ENCODE measurements at places on chromosomes 2 and 18. TPM values are rescaled to one million over a fixed set of nuclear protein-coding genes. Genes with fewer than 3 reads are reported as not detected.

DNA sequence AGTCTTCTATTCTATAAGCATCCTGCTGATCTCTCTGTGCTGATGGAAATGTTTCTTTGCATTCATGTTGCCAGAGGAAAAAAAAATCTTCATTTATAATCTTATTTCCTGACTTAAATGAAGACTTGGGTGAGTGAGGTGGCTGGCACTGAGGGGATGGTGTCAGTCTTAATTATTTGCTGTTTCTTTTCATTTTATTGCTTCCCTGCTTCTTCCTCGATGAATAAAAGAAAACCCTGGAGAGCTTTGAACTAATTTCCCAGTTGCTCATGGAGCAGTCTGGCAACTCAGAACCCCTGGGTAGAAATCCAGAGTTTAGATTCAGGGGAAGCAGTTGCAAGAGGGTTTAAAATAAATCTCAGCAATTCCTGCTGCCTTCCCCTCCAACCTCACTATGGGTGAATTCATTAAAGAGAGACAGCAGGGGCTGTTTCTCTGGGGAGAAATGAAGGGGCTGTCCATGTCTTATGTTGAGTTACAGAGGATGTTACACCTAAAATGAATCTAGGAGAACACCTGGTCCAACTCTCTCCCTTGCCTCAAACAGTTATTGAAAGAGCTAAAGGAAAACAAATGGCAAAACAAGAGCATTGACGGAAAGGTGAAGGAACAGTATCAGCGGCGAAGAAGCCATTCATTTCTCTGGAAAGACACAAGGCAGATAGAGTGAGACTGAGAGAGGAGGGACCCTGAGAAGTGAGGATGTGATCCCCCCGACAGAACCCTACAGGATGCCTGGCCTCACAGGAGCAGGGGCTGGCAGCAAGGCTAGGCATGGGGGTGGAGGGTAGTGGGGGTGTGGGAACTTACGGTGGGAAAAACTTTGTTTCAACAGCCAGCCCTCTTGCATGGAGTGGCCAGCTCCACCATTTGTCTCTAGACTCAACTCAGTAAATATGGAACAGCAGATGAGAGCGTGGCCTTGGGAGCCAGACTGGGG, 41.0 kb downstream of the SP110 start:
- DNase-seq, result no peak

- no peak for DNase-seq
Observed at GRCh38 chr2:48107326-48107925, 201.1 kb upstream of the FBXO11 start.

GRCh38 chr2:65742977-65743376, 310.6 kb upstream of the SPRED2 start:
- DNase-seq, result no peak

DNA sequence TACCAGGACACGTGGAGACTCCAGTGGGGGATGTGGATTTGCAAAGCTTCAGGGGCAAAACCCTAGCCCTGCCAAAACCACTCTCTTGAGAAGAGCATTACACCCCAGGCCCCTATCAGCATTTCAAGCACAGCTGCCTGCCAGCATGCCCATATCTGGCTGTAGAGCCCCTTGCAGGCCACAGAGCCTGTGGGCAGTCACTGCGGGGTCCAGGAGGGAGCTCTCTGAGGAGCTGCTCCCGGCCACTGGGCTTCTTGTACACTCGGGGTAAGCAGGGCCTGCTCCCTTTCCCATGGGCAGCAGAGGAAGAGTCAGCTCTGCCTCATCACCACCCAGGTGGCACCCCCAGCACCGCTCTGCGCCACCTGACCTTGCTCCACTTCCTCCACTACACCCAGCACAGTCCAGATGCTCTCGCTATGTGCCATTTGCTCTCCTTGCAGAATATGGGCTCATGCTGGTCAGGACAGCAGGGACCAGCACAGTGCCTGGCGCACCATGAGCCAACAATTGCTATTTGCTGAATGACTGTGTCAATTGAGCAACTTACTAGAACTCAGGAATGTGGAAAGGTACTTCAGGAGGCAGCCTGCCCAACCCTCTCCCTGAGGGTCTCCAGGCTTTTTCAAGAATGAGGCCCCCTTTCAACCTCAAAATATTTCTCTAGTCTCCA, 7.4 kb downstream of the CHST10 start:
- DNase-seq, result no peak

- DNase-seq, result no peak
Observed at GRCh38 chr18:35422237-35422636, 45.1 kb upstream of the ZNF396 start.

GRCh38 chr18:24398540-24398939, 916 bp upstream of the OSBPL1A start:
- no peak for DNase-seq

DNA sequence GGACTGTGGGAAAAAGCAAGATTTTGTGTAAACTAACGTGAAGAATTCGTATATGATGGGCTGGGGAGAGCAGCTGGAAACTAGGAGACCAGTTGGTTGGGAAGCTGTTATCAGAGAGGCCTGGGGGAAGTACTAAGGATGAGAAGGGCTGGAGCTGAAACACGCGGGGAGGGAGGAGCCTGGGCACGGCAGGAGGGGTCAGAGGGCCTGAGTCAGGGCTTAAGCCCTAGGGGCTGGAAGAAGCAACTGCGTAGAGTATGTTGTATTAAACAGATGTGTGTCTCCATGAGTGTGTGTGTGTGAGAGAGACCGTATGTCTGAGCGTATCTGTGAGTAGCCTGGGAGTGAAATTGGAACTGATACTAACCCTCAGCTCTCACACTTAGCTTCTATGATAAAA, 8.4 kb downstream of the POMC start:
- no peak for DNase-seq

- no peak for DNase-seq
Observed at GRCh38 chr2:235170536-235171521, 219.0 kb downstream of the SH3BP4 start.

DNA sequence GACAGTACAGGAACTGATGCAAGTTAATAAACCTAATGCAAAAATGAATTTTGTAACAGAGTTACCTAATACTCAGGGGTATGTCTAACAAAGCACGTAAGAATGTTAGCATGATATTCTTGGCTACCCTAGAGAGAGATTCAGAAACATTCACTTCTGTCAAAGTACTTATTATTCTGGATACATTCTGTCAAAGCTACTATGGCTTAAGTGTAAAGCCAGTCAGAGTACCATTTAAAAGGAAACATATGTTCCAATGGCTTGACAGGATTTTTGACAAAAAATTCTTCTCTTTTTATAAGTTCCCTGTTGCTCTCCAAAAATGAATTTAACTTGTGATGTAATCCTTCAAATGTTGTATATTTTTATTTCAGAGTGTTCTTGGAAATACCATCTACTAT, 85.5 kb downstream of the PIGN start:
- no peak for DNase-seq

DNA sequence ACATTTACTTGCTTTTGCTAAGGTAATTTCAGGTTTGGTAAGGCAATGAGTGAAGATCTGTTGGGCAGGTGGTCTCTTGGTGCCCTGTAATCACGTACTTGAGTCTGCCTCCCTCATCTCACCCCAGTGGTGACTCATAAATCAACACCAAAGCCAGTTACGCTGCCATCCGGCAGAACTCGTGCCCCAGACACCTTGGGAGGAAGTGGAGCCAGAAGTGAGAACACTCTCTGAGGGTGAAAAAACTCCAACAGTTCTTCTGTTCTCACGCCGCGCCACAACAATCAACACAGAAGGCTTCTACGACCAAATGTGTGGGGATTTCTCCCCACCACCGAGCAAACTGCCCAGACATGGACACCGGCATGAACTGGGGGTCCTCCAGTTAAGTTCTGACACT, 206.2 kb downstream of the ARL4C start:
- DNase-seq, result peak; percentile 73

GRCh38 chr18:12106471-12106870, 12.8 kb downstream of the ANKRD62 start:
- DNase-seq, result no peak

GRCh38 chr18:77547757-77548156, 298.1 kb downstream of the GALR1 start:
- no peak for DNase-seq

DNA sequence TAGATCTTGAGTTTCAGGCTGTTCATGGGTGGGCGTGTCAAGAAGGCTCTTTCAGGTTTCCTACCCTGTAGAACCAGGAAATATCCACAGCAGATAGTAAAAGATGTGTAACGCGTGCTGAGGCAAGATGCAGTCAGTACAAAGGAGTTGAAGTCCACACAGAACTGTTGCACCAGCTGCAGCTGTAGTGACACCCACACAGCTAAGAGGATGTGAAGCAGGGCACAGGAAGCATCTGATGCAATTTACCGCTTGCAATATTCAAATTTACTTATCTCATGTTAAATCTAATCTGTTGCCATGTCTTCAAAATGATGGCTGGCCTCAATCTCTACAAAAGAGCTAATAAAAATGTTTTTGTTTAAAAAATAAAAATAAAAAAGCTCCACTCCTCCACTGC, 132.8 kb downstream of the ARHGAP15 start:
- DNase-seq, result no peak

GRCh38 chr2:158953454-158953853, 15.0 kb upstream of the TANC1 start:
- no peak for DNase-seq

DNA sequence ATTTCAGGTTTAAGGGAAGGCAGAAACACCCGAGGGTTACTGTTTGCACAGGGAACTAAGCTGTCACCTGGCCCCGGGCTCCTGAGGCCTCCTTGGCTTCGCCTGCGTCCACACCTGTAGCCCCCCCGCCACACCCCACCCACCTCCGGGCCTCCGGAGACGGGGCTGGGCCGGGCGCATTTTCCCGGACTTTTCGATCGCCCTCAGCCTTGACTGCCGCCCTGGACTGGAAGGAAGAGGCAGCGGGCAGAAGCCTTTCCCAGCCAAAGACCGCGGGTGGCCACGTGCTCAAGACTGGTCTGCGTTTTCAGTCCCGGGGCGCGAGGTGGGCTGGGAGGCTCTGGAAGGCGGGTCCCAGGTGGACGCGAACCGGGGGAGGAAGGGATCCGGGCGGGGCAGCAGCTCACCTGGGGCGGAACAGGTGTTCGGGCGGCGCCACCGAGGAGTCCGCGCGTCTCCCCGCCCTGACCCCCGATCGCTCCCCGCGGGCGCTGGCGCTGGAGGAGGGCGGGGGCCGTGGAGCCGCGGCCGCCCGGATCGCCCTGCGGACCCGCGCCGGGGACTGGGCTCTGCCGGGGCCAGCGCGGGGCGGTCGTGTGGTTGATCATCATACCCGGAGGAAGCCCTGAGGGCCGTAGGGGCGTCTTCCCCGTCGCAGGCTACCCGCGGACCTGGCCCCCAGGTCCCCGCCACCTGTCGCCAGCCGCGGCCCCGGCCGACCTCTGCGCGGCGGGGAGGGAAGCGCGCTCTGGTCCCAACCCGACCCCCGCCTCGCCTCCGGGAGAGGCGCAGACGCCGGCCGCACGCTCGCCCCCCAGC, 3.2 kb downstream of the ID2 start:
- DNase-seq, result peak; percentile 82

- no peak for DNase-seq
Observed at GRCh38 chr2:85804583-85804982, 50.8 kb downstream of the ATOH8 start.

- no peak for DNase-seq
Observed at GRCh38 chr18:43680096-43680495, 402.8 kb upstream of the SYT4 start.

DNA sequence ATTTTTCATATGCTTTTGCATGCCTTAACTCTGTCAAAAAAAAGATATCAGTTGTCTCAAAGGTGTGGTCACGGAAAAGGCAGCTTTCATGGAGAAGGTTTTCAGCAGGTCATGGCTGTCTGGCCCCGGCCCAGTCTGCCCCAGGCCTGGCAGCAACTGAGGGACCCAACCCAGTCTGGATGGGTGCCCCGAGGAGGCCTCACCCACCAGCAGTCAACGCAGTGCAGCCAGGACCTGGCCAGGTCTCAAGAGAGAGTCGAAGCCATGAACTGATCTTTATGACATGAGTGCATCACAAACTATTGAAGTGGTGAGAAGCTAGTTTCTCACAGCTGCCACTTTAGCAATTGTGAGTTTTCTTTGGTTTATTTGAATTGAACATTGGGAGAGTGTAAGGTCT, 7.9 kb downstream of the TUBB6 start:
- no peak for DNase-seq

- DNase-seq, result no peak
Observed at GRCh38 chr18:51561821-51562220, 364.3 kb upstream of the MEX3C start.

GRCh38 chr2:234411793-234412192, 85.1 kb downstream of the ARL4C start:
- DNase-seq, result no peak

DNA sequence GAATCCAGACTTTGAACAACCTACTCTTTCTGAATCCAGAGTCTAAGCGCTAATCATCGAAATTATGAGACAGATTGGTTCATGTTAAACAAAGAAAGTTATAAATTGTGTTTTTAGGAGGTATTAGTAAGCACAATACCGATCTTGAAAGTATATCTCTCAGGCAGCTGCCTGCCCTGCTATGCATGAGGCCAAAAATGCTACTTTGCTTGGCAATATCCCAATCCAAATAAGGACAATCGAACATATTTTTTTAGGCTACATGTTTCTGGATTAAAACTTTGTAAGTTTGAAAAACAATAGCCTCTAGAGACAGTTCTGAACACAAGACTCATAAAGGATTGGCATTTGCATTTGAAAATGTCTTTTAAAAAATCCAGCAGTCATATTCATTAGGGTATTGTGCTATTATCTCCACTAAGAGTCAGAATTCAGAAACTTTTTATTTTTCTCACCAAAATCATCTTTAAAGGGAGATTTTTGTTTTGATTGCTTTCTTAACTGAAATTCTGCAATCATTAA, 167.1 kb downstream of the PDE1A start:
- no peak for DNase-seq

DNA sequence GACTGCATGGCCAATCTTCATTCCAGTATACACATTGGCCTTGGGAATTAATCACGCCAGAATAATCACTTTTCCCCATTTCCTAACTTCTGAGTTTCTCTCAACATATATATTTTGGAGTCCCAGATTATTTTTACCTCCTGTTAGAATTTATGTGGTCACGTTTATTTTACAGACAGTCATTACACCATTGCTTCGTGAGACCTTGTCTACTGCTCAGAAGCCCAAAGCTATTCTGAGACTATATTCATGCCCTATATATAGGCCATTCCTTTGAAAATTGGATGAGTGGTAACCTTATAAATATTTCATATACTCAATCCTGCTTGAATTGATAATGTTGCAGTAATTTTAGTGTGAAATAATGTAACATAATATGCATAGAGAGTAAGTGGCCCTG, 610.0 kb upstream of the CDH2 start:
- DNase-seq, result no peak

The STARD6 gene
- not detected for total RNA-seq

The SLC38A11 gene
- total RNA-seq, result not detected

The CD226 gene
- 3.3 TPM for total RNA-seq

The TXNDC2 gene
- not detected for total RNA-seq

The C1GALT1C1L gene
- not detected for total RNA-seq

The RBBP8 gene
- total RNA-seq, result 1.9 TPM
